ENCODE measurements at places on chromosomes 4 and X.

- DNase-seq, result no peak
Measured at GRCh38 chrX:151184705-151185104, 8.3 kb downstream of the GPR50 start.

GRCh38 chrX:137052643-137053235, 18.9 kb upstream of the GPR101 start:
- DNase-seq, result no peak

GRCh38 chrX:155028877-155029291, 2.2 kb downstream of the FUNDC2 start:
- no peak for DNase-seq

DNA sequence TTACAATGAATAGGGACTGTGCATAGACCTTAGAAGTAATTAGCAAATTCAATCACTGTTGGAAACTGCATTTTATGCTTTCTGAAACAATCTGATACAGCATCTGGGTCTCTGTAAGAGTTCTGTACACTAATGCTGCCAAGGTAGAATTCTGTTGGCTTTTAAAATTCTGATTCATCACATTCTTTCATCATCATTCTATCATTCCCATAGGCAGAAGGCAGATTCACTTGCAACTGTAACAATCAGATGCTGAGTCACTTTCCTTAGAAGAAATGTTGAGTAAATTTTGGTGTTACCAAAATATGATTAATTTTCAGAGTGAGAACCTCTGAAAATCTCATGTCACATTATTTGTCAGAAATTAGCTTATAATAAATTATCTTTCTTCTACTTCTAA, 267.2 kb downstream of the MAPK10 start:
- DNase-seq, result peak; percentile 56

DNA sequence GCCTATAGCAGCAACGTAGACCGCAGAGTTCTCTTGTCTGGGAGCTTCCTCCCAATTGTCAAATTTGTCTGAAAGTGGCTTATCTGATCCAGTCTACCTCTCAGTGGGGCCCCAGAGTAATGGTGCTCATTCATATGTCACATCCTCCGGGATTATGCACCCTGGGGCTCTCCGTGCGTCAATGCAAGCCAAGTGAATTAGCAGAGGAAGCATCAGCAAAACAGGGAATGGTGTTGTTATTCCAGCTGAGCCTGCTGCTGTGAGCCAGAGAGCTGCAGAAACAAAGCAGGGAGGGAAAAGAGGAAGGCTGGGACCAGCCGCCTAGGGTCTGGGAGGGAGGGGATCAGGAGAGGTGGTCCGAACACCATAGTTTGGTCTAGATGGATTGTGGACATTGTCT, 95.2 kb downstream of the CLNK start:
- no peak for DNase-seq

- DNase-seq, result no peak
Measured at GRCh38 chr4:85675076-85676049, 200.4 kb downstream of the ARHGAP24 start.

DNA sequence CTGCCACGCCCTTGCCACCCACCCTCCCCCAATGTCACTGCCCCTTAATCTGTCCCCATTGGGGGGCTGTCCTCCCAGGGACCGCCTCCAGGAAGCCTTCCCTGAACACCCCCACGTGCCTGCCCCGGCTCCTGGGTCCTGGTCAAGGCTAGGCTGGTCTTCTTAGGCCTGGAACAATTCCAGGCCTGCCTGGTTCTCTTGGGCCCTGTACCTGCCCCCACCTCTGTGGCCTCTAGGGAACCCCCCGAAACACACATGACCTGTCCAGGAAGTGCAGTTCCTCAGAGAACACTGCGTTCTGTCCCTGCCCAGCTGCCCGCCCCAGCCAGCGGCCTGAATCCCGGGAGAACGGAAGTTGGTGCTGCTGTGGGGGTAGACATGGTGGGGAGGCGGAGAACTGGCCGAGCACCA, 5.1 kb downstream of the MXD4 start:
- DNase-seq, result no peak

- no peak for DNase-seq
Measured at GRCh38 chr4:15936495-15936894, 2.0 kb downstream of the FGFBP1 start.

- DNase-seq, result no peak
Measured at GRCh38 chr4:186724864-186725468, 1.3 kb upstream of the FAT1 start.

DNA sequence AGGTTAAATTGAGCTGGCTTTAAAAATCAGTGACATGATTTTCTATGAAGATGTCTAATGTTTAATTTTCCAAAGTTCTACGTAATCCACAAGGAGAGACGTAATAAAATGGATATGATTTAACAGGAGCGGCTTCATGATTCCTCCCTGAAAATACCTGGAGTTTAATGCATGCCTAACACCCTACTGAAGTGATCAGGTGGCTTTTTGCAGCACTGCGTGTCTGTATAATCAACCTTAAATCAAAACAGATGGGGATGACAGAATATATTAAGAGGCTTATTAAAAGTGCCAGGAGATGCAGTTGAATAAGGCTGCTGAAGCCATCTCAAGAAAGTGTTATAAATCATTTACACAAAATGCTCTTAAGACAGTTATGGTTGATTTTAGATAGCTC, 112.4 kb upstream of the TLR3 start:
- no peak for DNase-seq

All from GM04504 (cell line).